ENCODE measurements at places on chromosomes 1 and 21.
A peak's percentile ranks its signal among the peaks of the same experiment; 100 is the strongest.

DNA sequence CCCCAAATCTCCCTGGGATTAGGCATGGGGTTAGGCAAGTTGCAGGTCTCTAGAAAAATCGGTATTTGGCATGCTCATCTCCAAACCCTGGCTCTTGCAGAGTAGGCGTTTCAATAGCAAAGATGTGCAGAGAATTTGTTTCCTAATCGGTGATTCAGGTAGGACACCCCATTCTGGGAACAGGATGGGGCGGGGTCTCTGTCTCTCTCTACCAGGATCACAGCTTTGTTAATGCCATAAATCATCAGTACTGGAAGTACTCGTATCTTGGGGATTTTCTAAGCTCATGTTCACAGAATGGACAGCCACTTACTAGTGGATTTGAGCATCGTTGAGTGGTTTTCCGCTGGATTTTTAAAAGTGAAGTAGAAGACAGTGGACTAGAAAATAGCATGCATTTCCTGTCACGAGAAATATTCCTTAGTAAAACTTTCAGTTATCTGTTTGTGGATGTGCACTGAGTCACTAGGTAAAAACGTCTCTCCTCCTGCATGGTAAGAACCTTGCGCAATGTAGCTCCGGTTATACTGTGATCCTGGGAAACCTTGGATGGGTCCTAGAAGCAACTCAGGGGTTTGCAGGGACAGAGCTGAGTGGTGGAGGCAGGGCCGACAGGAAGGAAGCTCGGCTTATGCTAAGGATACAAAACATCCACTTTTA, 5.1 kb downstream of the TMEM51 start:
- DNase-seq, result no peak

DNA sequence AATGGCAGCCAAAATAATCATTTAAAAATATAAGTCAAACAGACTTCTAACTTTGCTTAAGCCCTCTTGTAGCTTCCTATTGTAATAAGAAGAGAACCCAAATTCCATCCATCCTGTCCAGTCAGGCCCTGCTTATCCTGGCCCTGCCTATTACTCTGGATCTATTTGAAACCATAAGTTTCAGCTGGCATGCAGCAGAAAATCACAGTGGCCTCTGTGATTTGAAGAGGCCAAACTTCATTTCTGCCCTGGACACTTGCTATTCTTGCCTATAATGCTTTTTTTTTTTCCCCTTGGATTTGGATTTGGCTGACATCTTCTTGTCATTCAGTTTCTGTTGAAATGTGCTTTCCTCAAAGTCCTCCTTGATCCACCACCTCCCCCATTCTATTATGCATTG, 642.8 kb downstream of the USP25 start:
- DNase-seq, result no peak

DNA sequence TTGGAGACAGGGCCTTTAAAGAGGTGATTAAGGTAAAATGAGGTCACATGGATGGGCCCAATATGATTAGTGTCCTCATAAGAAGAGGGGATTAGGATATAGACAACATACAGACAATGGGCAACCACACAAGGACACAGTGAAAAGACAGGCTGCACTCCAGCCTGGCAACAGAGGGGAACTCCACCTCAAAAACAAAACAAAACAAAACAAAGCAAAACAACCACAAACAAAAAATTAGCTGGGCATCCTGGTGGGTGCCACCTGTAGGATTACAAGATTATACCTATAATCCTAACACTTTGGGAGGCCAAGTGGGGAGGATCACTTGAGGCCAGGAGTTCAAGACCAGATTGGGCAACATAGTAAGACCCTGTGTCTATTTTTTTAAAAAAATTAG, 4.8 kb upstream of the MDM4 start:
- peak; percentile 56 for DNase-seq

- no peak for DNase-seq
Observed at GRCh38 chr1:208179263-208179816, 64.8 kb downstream of the PLXNA2 start.

DNA sequence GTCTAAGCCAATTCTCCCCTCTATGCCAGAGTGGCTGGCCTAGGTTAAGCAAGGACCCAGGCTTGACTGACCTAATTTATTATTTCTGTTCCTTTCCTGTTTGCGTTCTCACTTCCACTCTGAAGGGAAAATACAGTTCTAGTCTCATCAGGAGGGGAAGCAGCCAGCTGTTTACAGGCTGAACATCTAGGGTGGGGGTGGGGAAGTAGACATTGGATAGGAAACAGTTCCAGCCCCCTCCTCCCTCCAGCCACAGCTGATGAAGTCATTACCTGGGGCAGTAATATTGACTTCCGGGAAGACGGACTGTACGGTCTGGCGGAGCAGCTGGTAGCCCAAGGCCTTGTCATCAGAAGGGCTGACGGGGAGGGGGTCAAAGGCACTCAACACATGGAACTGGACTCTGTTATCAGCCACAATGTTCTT, 17.6 kb downstream of the PM20D1 start:
- no peak for DNase-seq

- DNase-seq, result no peak
Observed at GRCh38 chr1:165875171-165875570, 47.8 kb downstream of the UCK2 start.

GRCh38 chr1:197933016-197933415, 15.8 kb downstream of the LHX9 start:
- DNase-seq, result no peak

All from CD4-positive, alpha-beta T cell treated with Interleukin-21 for 1 hour (primary cell).